ENCODE measurements at places on chromosomes 11 and 22.

- no peak for DNase-seq
Measured at GRCh38 chr22:22872722-22873708, 14.6 kb upstream of the IGLL5 start.

GRCh38 chr11:31814176-31814868 is 3.2 kb upstream of the PAX6 start:
- no peak for DNase-seq

DNA sequence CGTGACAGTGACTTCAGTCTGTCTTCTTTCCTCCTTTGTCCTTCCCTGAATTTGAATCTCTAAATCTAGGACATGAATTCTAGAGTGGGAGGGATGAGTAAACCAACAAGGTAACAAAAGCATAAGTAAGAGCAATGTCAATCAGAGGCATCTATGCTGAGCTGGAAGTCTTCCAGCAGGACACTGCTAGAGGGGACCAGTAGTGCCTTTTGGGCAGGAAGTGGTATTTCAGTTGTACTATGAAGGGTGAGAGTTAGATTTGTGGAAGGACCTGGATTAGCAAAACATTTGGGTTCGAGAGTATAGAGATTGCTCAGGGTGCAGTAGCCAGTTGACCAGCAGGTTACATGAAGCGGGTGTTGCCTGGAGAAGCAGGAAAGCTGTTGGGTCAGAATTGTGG is 40.3 kb downstream of the MEI1 start:
- DNase-seq = no peak

DNA sequence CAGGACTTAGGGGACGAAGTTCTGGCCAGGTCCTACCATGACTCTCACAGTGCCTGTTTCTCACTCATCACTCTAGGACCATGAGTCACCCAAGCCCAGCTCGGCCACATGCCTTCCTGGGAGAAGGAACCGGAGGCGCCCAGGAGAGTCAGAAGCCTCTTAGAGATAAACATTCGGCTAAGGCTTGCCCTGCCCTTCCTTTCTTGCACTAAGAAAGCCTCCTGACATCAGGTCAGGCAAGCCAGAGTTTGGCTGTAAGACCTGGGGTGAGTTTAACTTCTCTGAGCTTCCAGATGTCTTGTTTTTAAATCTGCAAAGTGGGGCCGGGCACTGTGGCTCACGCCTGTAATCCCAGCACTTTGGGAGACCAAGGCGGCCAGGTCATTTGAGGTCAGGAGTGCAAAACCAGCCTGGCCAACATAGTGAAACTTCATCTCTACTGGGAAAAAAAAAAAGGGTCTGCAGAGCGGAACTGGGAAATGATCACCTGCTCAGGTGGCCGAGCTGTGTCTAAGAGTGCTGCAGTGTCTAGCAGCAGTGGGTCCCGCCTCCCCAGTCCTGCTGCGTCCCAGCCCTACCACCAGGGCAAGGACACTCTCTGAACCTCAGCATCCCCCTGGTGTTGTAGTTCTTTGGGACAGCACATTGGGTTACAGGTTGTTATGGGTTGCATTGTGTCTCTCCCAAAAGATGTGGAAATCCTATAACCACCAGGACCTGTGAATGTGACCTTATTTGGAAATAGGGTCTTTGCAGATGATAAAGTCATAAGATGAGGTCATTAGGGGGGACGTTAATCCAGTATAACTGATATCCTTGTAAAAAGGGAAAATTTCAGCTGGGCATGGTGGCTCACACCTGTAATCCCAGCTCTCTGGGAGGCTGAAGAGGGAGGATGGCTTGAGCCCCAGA is 1.8 kb upstream of the CARS1 start:
- DNase-seq = no peak

DNA sequence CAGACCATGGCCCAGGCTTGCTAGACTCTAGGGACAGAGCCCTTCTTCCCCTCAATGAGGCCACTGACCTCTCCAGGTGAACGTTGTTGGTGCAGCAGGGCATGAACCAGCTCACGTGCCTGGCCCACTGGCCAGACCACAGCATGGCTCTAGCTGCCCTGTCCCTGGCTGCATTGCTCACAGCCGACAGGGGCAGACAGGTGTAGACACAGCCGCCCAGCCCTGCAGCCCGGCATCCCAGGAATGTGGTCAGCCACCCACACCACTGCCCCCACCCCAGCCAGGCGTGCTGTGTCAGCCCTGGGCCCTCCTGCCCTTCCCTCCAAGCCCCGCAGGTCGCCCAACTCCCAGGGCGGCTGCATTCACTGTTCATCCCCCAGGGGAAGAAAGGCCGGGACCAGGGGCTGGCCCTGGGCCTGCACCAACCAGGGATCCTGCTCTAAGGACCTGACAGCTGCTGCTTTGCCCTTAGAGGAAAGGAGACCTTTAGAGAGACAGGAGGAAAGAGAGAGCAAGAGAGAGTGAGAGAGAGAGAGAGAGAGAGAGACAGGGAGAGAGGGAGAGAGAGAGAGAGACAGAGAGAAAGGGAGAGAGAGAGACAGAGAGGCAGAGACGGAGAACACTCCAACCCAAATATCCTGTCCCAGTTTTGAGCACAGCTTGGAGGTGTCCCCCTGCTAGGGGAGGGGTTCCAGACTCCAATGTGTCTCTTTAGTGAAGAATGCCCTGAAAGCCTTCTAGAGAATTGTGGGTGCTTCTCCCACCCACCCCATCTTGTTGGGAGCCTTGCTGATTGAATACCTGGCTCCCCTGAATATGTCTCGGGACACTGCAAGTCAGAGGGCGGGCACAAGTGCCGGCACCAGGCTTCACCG is 44.2 kb upstream of the LINC01488 start:
- DNase-seq = no peak

DNA sequence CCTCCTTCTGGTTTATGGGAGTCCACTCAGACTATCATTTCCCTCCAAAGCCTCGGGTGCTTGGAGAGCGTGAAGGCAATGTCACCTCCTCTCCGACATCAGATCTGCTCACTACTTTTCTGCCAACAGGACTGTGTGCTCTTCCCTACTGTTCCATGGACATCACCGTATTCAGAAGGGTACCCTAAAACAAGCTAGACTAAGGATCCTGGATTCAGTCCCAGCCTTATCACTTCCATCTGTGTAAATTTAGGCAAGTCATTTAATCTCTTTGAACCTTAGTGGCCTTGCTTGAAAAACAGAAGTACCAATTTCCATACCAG is 78.2 kb downstream of the KCNC1 start:
- no peak for DNase-seq

DNA sequence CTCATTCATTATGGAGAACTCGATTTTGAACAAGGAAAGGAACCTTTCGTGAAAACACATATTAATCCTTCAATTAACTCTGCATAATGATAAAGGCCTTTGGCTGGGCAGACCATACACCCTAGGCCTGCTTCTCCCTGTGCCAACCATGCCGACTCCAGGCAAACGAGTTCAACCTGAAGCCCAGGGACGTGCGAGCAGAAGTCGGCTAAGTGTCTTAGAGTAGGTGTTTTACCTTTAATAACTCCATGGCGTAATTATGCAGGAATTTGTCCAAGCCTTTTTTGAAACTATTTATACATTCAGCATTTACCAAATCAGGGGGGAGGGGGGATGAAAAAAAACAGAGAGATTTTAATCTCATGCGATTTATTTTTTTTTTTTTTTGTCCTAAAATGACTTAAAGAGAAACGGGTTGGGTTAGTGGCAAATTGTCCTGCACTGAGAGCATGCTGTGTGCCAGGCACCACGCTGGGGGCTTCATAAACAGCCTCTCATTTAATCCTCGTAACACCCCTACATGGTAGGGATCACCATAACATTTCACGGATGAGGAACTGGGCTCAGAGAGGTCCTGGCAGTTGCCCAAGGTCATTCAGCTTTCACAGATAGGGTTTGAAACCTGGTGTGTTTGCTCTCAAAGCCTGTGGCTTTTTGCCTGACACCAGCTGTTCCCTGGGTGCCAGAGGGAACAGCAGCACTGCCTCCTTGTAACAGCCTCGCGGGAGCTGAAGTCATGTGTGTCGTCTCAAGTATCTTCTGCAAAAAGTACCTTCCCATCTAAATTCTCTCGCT is 423.9 kb downstream of the MN1 start:
- no peak for DNase-seq

GRCh38 chr11:70065318-70066135 is 12.6 kb upstream of the ANO1 start:
- no peak for DNase-seq

DNA sequence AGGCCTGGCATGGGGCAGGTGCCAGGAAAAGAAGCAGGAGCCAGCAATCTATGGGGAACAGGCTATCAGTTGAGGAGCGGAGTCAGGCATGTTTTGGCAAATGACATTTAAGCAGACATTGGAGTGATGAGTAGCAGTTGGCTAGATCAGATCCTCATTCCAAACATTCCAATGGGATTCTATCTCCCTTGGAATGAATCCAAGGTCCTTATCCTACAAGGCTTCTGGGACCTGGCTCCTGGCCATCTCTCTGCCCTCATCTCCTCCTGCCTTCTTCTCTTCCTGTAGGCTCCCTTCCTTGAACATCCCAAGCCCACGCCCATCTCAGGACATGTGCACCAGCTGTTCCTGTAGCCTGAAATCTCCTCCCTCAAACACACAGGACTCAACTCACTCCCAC is 1074.5 kb downstream of the TBC1D22A start:
- no peak for DNase-seq

DNA sequence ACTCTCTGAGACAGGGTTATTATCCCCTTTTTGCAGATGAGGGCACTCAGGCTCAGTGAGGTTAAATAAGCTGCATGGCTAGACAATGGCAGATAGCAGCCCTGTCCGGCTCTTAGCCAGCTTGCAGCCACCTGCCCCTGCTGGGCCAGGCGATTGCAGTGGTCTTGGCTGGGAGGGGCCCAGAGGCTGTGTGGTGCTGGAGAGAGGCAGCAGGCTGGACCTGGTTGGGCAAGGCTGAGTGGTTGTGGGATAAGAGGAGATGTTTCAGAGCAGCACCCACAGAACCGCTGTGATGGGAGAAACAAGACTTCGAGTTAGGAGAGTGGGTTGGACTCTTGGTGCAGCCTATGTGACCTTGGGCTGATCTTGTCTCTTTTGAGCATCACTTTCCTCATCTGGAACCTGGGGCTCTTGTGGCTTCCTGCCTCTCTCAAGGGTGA is 25.5 kb downstream of the PTPRJ start:
- DNase-seq = peak; percentile 48

DNA sequence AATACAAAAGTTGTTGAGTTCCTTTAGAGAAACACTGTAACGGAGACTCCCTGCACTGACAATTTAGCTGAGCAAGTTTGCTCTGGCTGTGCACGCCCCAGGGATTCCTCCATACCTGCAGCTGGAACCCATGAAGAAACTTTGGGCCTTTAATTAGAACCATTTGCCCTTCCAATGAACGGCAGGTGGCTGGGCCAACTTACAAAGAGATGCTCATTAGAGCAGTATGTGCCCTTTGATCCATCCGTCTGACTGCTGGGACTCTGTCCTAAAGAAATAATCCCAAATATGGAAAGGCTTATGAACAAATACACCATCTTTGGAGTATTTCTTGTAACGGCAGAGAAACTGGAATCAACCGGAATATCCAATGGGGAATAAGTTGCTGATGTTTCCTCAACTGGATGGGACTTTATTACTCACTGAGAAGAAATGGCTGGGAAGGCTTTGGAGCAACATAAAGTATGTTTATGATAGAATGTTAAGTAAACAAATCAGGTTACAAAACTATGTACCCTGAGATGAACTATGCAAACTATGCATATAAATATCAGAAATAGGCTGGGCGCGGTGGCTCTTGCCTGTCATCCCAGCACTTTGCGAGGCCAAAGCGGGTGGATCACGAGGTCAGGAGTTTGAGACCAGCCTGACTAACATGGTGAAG is 24.4 kb upstream of the FBLN1 start:
- DNase-seq = no peak

- DNase-seq = peak; percentile 60
Measured at GRCh38 chr11:65919573-65920371, 546 bp downstream of the DRAP1 start.

- no peak for DNase-seq
Measured at GRCh38 chr11:84313830-84314359, 1027.7 kb upstream of the CCDC90B start.

GRCh38 chr11:11155962-11156815 is 196.9 kb downstream of the CSNK2A3 start:
- DNase-seq = peak; percentile 58

GRCh38 chr11:75733431-75734107 is 15.9 kb downstream of the MOGAT2 start:
- no peak for DNase-seq
